ENCODE measurements at places on chromosomes 5 and 9.

DNA sequence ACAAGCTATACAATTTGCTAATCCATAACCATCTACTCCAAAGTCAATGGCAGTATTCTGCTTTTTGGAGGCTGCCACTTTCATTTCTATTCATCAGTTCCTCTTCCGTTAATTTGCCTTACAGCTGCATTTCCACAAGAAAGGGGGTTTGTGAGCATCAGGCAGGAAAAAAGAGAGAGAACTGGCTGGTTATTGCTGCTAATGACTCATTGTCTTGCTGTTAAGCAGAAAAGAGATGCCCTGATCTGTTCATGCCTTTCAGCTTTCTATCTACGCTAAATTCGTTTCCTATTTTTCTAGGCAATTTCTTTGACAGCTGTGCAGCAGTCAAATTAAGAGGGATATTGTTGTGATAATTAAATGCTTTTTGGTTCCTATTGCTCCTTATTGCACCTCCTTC lies 65.9 kb upstream of the GNAQ start:
- DNase-seq = no peak

DNA sequence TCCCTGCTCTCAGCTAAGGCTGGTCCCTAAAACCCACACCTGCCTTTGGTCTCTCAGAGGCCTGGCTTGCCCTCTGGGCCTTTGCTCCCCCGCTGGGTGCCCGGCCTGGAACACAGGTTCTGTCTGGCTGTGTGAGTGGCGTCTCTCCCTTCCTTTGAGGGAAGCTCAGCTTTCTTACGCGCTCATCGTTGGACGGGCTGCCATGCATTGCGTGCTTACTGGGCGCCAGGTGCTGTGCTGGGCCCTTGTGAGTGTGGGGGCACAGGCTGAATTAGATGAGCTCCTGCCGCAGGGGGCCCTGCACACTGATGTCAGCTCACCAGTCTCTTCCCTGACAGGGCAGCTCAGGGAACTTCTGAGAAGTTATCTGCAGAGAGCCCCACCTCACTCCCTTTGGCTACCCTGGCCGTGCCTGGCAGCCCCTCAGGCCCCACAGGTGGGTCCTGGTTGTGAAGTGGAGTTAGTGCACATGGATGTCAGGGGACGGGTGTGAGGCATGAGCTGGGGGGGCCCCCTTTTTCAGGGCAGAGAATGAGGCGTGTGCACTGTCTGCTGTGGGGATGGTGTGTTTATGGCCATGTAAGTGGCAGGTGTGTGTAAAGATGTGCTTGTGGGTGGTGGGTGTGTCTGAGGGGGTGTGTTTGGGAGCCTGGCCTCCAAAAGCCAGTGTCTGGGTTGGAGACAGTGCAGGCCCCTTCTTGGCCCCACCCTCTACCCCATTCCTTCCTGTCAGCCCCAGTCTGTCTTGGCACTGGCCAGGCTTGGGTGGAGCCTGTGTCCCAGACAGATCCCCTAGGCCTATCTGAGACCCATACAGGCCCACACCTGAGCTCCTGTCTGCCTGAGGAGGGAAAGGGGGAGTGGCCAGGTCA lies 7.5 kb upstream of the RMND5B start:
- DNase-seq = no peak

DNA sequence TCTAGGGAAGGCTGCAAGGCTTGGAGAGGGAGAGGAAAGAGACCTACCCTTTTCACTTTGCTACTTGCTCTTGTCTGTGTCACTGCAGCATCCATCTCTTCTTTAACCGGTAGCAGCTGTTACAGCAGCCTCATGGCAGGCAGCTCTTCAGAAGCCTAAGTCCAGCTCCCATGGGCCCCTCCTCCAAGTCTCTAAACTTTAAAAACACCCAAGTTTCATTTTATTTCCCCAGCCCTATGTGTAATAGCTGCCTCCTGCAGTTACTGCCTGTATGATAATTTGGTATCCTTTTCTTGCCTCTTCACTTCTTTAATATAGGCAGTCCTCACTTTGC lies 313.1 kb upstream of the PIK3R1 start:
- DNase-seq = no peak

GRCh38 chr9:133080161-133080560 lies 18.4 kb downstream of the CEL start:
- no peak for DNase-seq

- DNase-seq = no peak
Measured at GRCh38 chr5:145673786-145674185, 161.4 kb downstream of the PRELID2 start.
